SHP77 treated with DMSO at 0.1 percent for 48 hours (cell line): ENCODE measurements at places on chromosomes 13 and 19.

GRCh38 chr13:22690756-22691155 lies 490.0 kb upstream of the SGCG start:
- DNase-seq: no peak

DNA sequence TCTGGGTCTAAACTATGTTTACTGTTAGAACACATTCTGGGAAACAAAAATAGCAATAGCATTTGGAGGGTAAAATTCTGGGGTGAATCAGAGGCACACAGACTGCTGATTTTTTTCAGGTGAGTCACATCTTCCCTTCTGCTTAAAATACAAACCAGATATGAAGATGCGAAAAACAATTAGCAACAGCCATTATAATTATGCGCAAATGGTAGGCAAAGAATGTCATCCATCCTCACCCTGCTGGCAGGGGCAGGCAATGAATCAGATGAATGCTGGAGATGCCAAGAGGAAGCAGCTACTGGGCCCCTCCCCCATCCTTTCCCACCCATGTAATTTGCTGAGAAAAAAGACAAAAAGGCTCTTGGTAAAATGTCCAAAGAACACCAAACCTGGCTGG lies 282.9 kb downstream of the KLF5 start:
- no peak for DNase-seq

GRCh38 chr13:109346060-109346459 lies 440.3 kb downstream of the IRS2 start:
- no peak for DNase-seq

DNA sequence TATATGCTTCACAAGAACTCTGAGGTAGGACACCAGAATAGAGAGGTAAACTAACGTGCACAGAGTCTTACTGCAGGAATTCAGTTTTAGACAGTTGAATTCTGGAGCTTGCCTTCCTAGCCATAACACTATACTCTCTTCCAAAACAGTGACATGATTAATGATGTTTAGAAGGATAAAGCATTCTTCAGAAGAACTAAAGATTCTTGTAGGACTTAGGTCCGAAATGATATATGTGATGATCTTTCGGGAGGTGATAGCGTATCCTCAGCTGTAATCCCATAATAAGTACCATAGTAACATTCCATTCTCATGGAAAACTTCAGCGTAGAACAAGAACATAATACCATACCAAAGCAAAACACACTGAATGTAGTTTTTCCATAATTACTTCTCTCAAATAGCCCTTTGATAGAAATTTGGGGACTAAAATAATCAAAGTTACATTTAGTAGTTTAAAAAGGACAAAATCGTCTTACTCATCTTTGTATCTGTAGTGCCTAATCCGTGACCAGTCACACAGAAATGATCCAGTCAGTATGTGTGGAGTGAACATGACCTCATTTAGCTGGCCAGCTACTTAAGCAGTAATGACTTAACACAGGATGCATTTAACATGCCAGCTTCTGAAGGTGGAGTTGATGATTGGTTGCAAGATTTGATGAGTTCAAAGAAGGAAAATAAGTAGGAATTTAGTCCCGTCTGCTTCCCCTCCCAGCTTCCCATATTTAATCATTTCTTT lies 38.4 kb downstream of the PIBF1 start:
- DNase-seq: no peak
